NCI-H2081 treated with DMSO at 0.1 percent for 48 hours (cell line): ENCODE measurements at places on chromosomes 2 and 18.

DNA sequence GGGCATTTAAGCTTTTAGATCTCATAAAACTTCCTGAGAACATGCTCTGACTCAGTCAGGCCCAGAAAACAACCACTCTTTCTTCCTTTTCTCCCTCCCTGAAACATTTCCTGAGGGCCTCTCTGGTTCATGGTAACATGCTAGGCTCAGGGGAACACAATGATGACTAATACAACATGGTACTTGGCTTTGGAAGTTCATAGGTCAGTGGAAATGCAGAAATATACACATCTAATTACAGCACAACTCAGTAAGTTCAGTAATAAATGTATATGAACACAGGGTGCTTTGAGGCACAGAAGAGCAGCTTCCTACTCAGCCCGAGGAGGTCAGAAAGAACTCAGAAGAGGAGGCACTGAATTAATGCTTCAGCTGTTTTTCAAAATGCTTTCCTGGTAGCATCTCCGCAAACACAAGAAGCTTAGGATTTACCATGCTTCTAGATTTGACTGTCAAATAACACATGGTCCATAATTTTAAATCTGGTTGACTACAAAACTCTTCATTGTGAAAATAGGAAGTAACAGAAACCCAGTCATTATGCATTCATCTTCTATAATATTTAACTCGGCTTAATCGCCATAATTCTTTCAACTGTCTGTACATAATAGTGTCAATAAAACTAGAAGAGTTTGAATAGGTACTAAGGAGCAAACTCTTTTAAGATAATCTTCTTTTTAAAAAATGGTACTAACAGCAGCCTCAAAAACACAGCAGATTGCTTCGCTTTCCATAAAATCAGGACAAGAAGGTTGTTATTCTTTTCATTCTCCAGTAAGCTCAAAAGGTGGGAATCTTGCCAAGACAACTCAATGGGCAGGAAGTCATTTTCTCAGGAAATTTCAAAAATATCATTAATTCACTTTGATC is 251.3 kb downstream of the DLGAP1 start:
- DNase-seq: no peak

- DNase-seq: no peak
These were observed 12.3 kb upstream of the CIB4 start for GRCh38 chr2:26653207-26654060.

DNA sequence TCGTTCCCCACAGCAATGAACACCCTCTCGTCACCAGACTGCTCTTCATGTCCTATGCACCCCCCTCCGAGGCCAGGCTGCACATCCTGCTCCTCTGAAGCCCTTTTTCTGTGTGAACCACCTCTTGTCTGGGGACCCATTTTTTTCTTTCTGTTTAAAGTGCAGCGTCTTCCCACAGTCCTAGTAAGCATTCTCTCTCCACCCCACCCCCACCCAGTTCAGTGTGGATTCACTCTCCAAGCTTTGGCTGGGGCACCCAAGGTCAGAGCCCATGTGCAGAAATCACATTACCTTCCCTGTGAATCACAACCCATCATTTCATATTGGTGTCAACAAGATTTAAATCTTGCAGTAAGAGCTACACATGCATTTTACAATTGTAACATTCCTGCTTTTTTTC is 26.4 kb upstream of the PKDCC start:
- DNase-seq: no peak

- DNase-seq: no peak
These were observed 6.5 kb downstream of the MERTK start for GRCh38 chr2:111904726-111905474.

- DNase-seq: no peak
These were observed 56.6 kb downstream of the EPG5 start for GRCh38 chr18:45910405-45911023.

- DNase-seq: no peak
These were observed 58.9 kb downstream of the TRAPPC8 start for GRCh38 chr18:31884020-31884419.

GRCh38 chr2:102033750-102034682 is 42.3 kb downstream of the IL1R2 start:
- no peak for DNase-seq

DNA sequence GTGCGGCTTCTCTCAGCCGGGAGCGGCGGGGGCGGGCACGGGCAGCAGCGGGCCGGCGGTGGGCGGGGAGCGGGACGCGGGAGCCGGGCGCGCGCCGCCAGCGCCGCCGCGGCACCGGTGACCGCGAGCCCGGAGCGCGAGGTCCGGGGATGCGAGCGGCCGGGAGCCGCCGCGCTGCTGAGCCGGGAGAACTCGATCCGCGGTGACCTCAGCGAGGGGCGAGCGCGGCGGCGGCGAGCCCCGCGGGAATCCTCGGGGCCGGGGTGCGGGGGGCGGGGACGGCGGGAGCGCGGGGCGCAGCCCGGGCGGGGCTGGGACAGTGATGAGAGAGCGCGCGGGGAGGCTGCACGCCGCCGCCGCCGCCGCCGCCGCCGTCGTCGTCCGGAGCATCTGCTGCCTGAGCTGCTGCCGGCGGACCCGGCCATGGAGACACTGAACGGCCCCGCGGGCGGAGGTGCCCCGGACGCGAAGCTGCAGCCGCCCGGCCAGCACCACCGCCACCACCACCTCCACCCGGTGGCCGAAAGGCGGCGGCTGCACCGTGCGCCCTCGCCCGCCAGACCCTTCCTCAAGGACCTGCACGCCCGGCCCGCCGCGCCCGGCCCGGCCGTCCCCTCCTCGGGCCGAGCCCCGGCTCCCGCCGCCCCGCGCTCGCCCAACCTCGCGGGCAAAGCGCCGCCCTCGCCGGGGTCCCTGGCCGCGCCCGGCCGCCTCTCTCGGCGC is at the start of gene MTCL1:
Gene MTCL1 (plus strand): TSS at position 319 of the 723 bp plus-strand sequence. CDS start 105 bp downstream, at position 424.
- no peak for DNase-seq

DNA sequence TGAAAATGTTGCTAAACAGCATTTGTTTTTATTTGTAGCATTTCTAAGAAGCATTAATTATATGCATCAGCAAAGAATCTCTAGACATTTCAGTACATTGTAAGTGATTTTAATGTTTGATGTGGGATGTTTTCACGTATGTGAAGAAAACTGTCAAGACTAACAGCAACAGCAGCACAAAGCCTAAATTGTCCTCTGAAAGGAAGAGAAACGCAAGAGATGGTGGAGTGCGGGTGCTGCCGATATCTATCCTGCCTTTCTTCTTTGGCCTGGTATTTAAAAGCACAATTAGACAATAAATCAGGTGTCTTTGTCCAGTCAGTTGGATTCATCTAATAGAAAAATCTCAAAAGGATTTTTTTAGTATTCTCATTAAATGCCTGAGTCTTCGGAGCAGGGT is 3.1 kb downstream of the TWIST2 start:
- no peak for DNase-seq

- no peak for DNase-seq
These were observed 171.9 kb upstream of the GATA6 start for GRCh38 chr18:21997207-21998143.

GRCh38 chr2:161995553-161996016 is 78.4 kb downstream of the DPP4 start:
- DNase-seq: no peak
